ENCODE measurements at places on chromosomes 16 and 17.

GRCh38 chr16:55078699-55079410 lies 148.2 kb downstream of the IRX5 start:
- no peak for DNase-seq

DNA sequence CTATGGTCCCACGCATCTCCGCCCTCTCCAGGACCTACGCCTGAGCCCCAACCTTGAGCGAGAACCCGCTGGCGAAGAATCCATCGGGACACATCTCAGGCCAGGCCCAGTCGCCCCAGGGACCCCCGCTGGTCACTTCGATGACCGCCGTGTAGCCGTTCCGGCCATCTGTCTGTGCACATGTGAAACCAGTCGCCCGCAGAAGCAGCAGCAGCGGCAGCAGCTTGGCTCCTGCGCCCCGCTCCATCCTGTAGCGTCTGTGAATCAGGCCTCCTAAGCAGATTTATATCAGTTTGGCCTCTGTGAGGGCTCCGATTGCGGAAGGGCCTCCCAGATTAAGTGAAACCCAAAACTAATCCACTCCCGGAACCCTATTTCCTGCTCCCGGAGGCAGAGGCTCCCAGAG lies at the start of gene VMO1:
Gene VMO1 (minus strand): TSS at position 259 of the 406 bp plus-strand sequence. CDS start 12 bp downstream, at position 247.
- no peak for DNase-seq

DNA sequence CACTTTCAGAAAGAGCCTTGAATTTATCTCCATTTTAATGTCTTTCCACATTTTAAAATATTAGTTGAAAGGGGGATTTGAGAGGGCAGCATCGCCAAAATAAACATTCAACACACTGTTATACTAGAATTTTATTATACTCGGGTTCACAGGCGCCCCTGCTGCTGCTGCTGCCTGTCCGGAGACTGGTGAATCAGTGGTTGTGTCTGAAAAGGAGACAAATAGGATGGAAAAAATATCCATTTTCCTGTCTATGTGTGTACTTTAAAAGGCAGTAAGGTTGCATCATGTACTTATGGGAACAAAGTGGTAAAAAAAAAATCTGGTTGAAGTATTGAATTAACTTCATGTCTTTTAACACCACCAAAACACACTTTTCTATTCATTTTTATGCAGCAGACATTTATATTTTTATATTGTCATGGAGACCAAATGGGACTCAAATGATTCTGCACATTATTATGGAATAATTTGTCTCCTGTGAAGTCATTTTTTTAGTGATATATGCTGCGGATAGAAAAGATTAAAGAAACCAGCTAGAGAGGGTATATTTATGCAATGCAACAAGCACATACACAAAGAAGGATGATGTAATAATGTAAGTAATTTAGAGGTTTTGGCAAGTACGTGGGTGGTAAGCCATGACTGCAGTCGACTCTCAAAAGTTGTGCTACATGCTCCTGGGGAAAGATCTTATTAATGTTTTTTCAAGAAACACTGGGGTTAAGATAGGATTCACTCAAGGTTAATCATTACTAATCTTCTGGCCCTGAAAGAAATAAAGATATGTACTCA lies 759.0 kb upstream of the SOX9 start:
- DNase-seq = no peak

- no peak for DNase-seq
Measured at GRCh38 chr16:60510941-60511340, 1525.3 kb downstream of the CDH8 start.

GRCh38 chr17:66960613-66961012 lies 3.9 kb upstream of the CACNG4 start:
- DNase-seq = no peak

DNA sequence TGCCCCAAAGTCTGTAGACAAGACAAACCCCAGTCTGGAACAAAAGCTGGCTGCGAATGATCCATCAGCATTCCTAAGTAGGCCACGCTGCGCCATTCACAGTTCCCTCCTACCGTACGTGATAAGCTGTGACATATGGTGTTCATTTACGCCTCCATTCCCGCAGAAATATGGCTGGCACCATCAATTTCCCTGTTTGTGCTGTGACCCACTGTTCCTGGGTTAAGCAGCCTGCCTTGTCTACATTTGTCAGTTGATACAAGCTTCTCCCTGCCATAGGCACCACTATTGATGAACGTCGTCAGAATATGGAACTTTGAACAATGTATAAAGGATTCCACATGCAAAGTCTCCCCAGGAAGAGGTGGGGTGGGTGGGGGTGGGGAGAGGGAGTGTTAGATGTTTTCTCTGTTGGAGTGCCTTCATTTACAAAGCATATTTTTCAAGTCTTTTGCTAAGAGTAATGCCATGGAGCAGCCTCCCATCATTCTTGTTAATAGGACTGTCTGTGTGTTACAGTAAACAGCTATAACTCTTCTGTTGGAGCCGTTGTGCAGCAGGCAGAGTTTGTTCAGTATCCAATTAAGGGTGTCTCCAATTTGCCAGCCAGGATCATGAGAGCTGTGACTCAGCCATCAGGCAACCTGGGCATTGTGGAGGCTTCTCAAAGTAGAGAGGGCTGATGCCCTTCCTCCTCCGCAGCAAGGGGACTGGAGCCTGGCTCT lies 294.6 kb downstream of the TMEM114 start:
- no peak for DNase-seq

DNA sequence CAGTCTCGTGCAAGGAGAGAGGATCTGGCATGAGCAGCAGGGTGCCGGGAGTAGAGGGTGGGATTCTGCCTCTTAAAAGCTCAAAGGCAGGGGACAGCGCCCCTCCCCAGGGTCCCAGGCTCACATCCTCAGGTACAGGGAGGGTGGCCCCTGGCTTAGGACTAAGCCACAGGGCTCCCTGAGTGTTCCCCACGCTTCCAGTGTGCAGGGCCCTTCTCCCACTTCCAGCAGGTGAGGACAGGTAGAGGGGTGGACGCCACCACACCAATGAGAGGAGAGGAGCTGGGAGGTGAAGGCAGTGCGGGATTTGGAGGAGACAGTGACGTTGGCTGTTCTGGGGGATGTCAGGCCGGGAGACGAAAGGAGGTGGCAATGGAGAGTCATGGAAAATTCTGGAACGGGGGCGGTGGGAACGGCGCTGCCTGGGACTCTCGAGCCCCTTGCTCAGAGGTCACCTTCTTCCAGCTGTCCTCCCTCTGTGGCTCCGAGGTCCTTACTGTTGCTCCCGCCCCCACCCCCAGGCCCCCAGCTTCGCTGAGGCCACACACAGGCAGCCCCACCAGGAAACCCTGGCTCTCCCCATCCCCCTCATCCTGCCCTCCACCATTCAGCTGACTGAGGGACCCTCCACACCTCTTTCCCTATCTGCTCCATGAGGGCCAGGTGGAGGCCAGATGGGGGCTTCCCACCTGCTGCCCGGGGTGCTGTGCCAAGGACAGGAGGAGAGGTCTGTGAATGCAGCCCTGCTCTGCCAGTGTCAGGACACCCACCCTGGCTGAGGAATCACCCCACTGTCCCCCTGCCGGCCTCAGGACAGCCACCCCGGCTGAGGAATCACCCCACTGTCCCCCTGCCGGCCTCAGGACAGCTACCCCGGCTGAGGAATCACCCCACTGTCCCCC lies 57.7 kb upstream of the ACSF3 start:
- no peak for DNase-seq

DNA sequence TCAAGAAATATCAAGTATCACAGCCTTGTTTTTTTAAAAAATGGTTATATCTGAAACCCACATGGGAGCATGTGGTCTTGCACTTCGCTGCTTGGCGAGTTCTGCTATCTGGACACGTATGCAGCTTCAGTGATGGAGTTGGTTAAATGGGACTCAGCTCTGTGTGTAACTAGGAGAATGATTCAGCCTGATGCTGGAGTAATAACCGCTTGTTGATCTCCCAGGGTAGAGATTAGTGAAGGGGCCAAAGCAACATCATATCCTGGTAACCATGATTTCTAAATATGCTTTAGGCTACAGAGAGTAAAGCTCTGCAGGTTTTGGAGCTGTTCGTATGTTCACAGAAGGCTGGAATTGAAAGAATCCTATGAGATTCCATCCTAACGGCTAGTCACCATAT lies 63.2 kb downstream of the IQCK start:
- DNase-seq = no peak

- DNase-seq = no peak
Measured at GRCh38 chr17:55495239-55495638, 16.0 kb downstream of the SMIM36 start.

- no peak for DNase-seq
Measured at GRCh38 chr17:43852571-43852970, 5.6 kb downstream of the CD300LG start.

DNA sequence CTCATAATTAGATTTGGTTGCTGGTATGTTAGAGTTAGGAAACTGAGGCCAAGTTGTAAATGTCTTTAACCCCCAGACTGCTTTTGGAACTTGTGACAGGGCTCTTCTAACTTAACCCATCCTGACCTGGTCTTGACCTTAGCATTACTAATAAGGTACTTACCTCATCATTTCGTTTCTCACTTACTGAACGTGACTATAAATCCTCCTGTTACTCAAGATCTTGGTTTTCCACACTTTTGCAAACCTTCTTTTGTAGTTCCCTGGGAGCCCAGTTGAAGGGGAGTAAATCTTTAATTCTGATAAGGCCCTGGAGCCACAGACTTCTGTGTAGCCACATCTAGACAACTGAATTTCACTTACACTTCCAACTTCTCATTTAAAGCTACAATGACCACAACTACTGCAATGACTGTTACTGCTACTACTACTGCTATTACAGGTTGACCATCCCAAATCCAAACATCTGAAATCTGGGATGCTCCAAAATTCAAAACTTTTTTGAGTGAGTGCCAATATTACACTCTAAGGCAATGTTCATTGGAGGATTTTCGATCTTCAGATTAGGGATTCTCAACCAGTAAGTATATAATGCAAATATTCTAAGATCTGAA lies 248.8 kb upstream of the TBX2 start:
- no peak for DNase-seq

- no peak for DNase-seq
Measured at GRCh38 chr16:1647856-1648255, 30.2 kb upstream of the JPT2 start.

DNA sequence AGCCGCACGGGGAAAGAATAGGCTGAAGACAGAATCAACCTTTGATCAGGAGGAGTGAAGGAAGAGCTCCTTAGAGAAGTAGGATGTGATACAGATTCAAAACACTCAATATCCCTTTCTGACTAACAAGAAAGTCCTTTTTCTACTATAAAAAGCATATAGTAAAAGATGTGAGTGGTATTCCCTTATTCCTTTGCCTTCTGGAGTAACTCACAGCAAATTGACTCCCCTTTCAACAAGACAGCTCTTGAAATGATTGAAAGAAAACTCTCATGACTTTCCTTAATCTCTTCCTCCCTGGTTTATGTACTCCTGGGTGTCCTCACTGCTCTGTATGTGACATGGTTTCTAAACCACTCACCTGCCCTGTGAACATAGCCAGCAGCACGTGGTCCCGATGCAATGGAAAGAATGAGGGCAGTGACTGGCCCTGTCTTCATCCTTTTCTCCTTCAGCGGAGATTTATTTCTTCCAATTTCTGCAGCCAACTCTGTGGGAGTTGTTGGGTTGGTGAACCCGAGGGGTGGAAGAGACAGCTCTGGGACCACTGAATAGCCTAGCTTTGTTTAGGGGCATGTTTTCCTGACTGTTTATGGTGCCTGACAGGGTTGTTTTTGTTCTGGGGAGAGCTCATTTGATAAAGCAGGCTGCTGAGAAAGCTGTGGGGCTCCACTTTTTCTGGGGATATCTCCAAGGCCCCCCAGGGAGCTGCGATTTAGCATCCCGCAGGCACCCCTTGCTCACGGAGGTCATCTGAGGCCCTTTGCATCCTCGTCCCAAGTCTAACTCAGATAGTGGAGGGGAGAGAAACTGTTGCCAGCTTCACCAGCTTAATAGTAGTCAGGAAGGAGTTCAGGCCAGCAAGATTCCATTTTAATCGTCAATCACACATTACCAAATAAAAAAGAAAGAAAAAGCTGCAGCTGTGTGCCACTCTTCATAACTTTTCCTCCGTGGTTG lies 46.7 kb downstream of the MAP2K6 start:
- DNase-seq = no peak

- no peak for DNase-seq
Measured at GRCh38 chr17:57588086-57588485, 157.0 kb downstream of the CCDC182 start.
